ENCODE measurements at places on chromosomes 11 and 22.

GRCh38 chr11:8292351-8292750 lies 28.7 kb upstream of the LMO1 start:
- no peak for DNase-seq

DNA sequence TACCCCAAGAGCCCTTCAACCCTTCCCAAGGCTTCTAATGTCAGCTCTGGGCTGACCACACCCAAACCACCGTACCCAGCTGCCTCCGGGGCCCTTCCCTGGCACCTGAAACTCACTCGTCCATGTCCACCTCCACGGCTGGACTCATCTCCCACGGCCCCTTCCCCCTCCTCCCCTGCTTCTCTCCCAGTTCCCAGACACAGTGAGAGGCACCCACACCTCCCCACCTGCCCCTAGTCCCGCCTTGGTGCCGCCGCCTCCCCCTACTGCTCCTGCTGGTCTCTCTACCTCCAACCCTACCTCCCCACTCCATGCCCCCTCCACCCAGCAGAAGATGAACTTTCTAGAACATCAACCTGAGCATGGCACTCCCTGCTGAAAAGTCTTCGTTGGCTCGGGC lies 39.5 kb downstream of the ELFN2 start:
- no peak for DNase-seq

DNA sequence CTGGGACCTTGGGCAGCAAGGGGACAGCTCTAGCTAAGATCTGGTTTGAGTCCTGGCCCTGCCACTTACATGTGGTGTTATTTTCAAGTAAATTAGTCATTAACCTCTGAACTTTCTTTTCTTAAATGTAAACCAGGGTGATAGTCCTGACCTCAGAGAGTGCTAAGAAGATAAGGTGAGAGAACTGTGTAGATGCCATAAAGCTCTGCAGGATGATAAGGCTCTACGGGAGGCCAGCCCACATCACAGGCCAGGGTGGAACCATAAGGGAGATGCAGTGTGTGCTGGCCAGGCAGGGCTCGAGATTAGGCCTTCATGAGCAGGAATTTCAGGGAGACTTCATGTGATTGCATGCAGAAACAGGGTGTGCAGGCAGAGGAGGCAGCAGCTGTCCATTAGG lies 24.2 kb downstream of the NECTIN1 start:
- no peak for DNase-seq

DNA sequence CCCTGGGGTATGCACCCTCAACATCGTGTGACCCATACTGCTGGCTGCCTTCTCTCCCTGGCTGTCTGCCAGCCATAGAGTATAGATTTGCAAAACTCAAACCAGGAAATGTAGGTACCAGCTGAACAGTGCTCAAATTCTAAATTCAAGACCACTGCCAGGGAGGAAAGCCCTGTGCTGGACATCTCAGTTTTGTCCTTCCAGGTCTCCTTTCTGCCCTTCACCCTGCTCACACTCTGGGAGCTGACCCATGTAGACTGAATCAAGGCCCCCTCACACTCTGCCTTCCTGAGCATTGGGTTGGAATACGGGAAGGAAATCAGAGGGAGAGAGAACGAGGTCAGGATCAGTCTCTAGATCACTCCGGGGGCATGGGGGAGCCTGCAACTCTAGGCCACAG lies 12.4 kb upstream of the DRD2 start:
- no peak for DNase-seq

DNA sequence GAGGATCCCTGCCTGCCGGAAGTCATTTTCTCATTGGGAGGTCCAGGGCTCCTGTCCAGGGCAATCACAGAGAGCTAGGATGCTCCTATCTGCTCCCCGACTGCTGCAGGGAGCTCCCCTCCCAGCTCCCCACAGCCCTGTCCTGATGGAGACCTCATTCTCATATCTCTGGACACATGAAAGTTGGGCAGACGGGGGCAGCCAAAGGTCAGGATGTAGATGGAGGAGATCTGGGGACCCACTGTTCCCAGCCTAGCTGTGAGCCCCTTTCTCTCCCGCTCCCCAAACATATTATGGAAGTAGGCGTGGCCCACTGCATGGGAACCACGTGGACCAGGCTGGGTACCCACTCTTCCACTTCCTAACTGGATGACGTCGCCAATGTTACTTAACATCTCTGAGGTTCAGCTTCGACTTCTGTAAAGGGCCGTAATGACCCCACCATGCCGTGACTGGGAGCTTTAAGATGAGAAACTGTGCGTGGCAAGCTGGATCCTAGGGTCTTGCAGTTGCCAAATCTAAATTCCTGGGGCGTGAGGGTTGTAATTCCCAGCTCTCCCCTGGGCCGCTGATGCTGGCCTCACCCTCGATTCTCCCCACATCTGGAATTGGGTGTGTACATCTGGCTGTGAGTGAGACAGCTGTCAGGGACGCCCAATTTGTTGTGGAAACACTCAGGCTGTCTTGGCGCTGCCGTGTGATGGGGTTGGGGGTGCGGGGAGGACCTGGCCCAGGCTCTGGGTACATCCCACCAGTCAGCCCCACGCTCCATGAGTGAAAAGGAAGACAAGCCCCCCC lies 1.8 kb downstream of the CDC42EP2 start:
- DNase-seq = no peak

DNA sequence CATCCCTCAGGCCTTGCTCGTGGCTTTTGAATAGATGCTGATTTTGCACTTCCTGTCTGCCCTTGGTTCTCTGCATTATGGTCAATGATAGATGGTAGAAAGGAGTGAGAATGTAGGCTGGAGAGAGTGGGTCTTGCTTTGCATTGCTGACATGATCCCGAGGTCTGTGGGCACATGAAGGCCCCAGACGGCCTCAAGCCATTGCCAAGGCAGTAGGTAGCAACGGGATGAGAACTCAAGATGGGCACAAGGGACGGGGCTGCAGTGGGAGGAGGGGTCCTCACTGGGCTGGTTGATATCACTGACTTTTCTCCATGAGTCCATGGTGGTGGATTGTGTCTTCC lies 54.0 kb downstream of the GAB4 start:
- no peak for DNase-seq

GRCh38 chr11:73260127-73260457 lies 12.0 kb upstream of the P2RY6 start:
- DNase-seq = no peak

GRCh38 chr11:19244084-19244483 lies 3.3 kb upstream of the E2F8 start:
- DNase-seq = no peak

DNA sequence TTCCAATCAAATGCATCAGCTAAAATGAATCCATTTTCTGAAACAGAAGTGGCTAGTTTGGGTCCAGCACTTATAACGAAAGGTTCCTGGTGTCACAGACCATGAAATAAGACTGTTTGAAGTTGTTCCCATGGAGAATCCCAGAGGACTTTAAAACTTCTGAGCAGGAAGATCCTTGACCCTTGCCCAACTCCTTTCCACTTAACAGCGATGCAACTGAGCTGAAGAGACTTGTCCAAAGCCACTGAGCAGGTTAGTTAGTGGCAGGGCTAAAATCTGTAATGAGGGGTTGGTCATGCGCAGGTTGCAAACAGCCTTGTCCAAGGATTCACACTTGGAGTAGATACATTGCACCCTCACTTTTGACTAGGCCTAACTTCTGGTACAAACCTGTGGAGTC lies 1.3 kb downstream of the RAB38 start:
- no peak for DNase-seq

GRCh38 chr11:76617553-76618265 lies 52.8 kb downstream of the LRRC32 start:
- no peak for DNase-seq

- no peak for DNase-seq
Measured at GRCh38 chr22:32579529-32580220, 105.1 kb downstream of the FBXO7 start.

DNA sequence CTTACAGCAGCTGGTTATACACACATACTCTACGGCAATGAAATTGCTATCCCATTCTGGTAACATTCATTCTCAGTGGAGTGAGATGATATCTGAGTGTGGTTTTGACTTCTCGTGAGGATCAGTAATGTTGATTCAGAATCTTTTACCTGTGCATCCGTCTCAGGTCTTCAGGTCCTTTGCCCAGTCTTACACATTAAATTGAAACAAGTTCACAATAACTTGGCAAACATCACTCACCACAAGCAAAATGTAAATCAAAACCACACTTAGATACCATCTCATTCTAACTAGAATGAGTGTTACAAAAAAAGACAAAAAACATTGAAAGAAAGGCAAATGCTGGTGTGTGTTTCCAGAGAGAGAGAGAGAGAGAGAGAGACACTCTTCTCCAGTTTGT lies 14.0 kb downstream of the RGL4 start:
- no peak for DNase-seq

GRCh38 chr22:38964989-38965388 lies 7.6 kb downstream of the APOBEC3A start:
- DNase-seq = no peak

- no peak for DNase-seq
Measured at GRCh38 chr11:107196732-107197131, 178.5 kb upstream of the GUCY1A2 start.

- DNase-seq = no peak
Measured at GRCh38 chr11:32586576-32587190, 3.1 kb downstream of the EIF3M start.

DNA sequence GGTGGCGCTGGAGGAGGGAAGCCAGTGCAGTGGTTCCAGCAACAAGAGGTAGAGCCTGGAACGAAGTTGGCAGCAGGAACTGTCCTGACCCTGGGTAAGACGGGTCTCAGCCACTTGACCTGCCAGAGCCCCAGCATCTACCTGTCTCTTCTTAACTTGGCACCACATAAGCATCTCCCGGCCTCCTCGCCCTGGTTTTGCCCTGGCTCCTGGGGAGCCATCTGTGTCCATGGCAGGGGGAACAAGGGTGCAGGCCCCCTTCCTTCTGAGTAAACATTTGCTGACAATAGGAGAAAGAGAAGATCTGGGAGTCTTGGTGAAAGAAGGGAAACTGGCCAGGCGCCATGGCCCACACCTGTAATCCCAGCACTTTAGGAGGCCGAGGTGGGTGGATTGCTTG lies 12.8 kb downstream of the P2RY2 start:
- no peak for DNase-seq

DNA sequence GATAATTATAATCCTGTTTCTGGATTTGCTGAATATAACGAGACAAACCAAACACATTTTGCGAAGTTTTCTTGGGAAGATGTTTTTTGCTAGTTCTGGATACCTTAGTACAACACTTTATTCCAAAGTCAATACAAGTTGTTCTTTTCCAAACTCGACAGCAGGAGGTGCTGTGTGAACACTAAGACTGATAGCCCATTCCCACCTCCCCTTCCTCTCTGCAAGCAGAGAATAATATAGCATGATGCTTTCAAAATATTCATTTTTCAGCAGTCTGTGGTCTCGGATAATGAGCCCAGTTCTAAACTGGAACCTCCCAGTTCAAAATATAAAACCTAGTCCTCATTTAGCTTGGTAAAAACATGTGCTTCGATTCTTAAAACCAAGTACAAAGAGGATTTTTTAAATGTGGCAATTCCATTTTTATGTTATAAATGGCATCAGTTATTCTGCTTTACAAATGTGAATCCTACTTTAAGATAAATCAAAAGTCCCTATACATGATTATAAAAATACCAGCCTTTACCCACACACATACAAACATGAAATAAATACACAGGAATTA lies 129.1 kb downstream of the DCDC1 start:
- DNase-seq = peak; percentile 33

- no peak for DNase-seq
Measured at GRCh38 chr11:32947978-32948377, 55.4 kb downstream of the QSER1 start.

- no peak for DNase-seq
Measured at GRCh38 chr22:19271856-19272535, 19.5 kb downstream of the CLTCL1 start.

DNA sequence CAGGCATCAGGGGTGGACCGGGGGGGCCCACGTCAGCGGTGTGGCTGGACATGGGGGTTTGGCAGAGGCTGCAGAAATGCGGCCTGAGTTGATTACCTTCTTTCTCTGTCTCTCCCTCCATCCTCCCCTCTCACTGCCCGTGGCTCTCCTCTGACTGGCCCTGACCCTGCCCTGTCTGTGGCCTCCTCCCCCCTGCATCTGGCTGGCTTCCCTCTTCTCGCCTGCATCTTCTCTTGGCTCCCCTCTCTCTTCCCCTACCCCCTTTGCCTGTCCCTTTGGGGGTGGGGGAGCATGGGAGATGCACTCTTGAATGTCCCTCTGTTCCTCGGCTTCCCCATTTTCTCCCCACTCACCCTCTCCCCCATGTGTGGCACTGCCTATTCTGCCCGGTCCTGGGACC lies 23.9 kb upstream of the TAB1 start:
- no peak for DNase-seq

GRCh38 chr11:70365544-70365927 lies 32.8 kb upstream of the CTTN start:
- DNase-seq = no peak

DNA sequence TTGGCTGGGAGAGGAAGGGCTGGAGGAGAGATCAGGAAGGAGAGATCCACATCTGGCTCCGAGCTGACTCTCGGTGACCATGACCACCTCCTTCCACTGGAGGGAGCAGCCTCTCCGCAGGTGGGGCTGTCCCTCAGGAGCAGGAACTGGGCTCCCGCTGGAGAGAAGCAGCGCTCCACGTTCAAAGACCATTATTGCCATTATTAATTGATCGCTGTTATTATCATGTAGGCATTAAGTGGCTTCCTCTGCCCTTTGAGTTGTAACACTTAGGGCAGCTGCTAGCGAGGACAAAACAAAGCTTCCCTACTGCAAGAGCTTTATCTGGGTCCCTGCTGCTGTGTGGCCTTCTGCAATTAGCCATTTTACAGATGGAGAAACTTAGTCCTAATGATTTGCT lies 251.9 kb downstream of the ST3GAL4 start:
- DNase-seq = peak; percentile 72

- no peak for DNase-seq
Measured at GRCh38 chr22:50071432-50072166, 13.5 kb upstream of the TTLL8 start.

- DNase-seq = no peak
Measured at GRCh38 chr22:32005453-32005852, 37.6 kb upstream of the SLC5A1 start.

- DNase-seq = no peak
Measured at GRCh38 chr11:71425860-71426259, 22.3 kb downstream of the DHCR7 start.

DNA sequence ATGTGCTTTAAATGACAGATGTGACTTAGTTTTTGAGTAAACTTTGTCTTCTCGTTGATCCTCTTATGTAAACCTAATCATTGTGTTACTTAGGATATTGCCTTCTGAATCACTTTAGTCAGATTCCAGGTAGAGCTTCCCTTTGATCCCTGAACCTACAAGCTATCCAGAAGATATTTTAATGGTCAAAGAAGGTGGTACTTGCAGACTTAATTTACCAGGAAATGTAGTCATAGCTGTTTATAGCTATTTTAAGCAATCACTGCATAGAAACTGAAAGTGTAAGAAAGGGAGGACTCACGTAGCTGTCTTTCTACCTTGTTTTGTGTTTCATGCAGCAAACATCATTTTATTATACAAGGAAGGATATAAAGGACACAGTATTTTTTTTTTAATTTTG lies 189.5 kb downstream of the DDX10 start:
- DNase-seq = no peak

DNA sequence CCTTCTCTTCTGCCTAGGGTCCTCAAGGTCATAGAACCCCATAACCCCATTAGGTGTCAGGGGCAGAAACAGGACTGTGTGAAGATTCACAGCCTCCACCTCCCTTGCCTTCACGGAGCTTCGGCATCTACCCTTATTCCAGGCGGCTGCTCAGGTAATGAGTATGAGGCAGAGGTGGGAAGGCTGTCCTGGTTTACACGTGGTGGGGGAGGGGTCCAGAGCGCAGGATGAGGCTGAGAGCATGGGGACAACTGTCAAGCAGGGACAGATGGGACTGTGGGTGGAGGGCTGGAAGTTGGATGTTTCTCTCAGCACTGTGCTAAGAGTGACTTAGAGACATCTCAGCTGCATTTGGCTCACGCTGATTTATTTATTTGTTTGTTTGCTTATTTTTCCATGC lies 4.3 kb upstream of the RAD9A start:
- no peak for DNase-seq
